ENCODE measurements at places on chromosomes 11 and 22.

GRCh38 chr22:36117053-36117554, 43.5 kb downstream of the APOL3 start:
- no peak for DNase-seq

GRCh38 chr11:114915871-114916805, 237.8 kb downstream of the NXPE2 start:
- DNase-seq = no peak

DNA sequence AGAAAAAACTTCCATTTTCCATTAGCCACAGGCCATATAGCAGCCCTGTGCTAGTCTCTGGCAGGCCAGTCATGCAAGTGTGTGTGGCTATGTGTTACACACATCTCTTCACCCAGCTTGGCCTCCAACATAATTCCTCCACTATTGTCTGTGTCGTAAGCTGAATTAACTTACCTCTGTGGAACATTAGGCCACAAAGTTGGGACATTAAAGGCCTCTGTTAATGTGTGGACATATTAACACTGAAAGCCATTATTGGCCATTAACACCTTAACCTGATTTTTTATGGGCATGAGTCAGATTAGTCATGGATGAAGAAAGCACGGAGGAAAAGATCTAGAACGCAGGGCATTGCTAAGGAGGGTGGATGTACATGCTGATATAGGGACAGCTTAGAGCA, 100.1 kb downstream of the DBX1 start:
- DNase-seq = no peak

GRCh38 chr11:74288161-74288560, 23.3 kb downstream of the P4HA3 start:
- no peak for DNase-seq

- no peak for DNase-seq
Measured at GRCh38 chr11:28730336-28730735, 622.1 kb downstream of the METTL15 start.

GRCh38 chr11:63534895-63535461, 1.6 kb upstream of the PLAAT4 start:
- no peak for DNase-seq

GRCh38 chr11:20126724-20127123, 33.6 kb downstream of the DBX1 start:
- no peak for DNase-seq

GRCh38 chr11:66267039-66267378, 1.4 kb upstream of the RAB1B start:
- no peak for DNase-seq

- DNase-seq = no peak
Measured at GRCh38 chr11:15890031-15890713, 466.2 kb downstream of the SOX6 start.

GRCh38 chr11:94732617-94733281, 35.4 kb upstream of the AMOTL1 start:
- DNase-seq = no peak

DNA sequence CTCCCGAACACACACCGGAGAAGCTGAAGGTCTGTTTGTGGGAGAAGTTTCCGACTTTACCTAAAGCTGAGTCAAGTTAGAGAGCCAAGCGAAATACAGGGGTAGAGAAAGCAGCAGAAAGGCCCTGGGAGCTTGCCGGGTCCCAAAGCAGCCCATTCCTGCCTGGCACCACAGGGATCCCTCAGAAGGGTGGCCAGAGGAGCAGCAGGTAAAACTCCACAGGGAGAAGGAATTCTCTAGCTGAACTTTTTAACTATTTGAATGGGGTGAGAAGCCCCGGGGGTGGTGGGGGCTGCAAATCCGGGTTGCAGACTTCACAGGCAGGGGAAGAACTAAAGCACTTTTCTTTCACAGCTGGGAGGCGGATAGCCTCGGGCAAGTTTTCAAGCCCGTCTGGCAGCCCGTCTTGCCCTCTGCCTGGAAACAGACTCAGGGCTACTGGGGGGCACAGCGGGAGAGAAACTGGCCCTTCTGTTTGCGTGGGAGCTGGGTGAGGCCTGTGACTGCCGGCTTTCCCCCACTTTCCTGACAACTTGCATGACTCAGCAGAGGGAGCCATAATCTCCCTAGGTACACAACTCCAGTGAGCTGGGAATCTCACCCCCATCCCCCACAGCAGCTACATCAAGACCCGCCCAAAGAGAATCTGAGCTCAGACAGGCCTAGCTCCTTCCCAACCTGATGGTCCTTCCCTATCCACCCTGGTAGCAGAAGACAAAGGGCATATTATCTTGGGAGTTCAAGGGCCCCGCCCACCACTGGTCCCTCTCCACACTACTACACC, 311.0 kb downstream of the SBF2 start:
- no peak for DNase-seq

- DNase-seq = no peak
Measured at GRCh38 chr11:123291201-123291869, 96.3 kb upstream of the CLMP start.

DNA sequence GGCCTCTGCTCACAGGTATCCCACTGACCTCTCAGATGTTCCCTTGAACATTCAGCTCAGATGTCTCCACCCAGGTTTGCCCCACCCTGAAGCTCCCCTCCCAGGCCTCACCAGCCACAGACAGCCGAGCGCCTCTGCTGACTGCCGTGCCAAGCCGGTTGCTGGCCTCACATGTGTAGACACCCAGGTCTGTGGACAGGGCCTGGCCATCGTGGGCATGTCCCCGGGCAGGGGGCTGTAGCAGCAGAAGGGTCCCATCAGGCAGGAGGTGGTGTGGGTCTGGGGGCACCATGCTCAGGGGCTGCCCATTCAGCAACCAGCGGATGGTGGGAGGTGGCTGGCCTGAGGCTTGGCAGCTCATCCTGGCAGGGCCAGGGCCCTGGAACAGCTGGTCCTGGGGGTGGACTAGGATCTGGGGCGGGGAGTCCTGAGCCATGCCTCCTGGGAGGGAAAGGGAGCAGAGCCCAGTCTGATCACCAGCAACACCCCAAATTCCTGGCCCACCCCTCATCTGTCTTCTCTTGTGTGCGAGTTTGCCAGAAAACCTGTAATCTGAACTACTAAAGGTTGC, 759 bp downstream of the ROBO4 start:
- no peak for DNase-seq

DNA sequence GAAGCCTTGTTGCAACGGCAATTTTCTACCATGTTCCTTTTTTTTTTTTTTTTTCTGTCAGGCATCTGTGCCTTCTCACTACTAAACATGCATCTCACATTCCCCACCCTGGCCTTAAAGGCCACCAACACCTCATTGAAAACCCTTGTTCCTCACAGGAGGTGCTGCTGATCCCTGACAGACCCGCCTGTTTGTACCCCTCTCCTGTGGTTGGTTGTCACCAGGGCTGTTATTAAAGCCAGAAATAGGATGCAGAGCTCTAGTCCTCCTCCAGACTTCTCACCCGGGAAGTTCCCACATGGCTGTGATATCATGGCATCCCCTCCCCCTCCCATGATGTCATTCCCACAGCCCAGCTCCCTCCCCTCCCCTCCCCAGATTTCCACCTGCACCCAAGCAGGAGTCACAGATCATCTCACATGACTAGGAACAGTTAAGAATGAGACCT, 302.8 kb upstream of the NCAM1 start:
- no peak for DNase-seq

DNA sequence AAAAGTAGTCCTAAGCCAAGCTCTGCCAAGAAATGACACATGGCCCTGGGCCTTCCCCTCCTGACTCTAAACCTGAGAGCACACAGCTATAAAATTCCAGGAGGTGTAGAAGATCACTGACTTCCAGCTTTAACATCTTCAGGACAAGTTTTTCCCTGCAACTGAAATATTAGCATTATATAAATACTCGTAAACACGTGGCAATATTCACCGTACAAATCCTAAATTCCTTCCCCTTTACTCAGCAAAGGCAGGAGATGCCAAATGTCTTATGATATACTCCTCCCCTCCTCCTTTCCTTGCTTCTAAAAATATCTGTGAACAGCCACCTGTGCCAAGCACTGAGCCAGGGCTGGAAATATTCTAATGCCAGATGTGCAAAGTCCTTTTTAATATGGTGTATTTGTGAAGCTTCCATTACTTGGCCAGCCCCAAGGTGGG, 194.0 kb downstream of the LARGE1 start:
- no peak for DNase-seq

GRCh38 chr11:19601235-19601634, 111.4 kb upstream of the NAV2 start:
- no peak for DNase-seq

GRCh38 chr22:44024288-44024921, at the start of gene PARVB:
Gene PARVB (plus strand): TSS chr22:44024302. CDS start chr22:44024340, 38 bp downstream.
- DNase-seq = no peak

- no peak for DNase-seq
Measured at GRCh38 chr11:295351-296170, 3.8 kb downstream of the IFITM5 start.

GRCh38 chr22:17832665-17833064, 58.4 kb upstream of the BID start:
- no peak for DNase-seq

DNA sequence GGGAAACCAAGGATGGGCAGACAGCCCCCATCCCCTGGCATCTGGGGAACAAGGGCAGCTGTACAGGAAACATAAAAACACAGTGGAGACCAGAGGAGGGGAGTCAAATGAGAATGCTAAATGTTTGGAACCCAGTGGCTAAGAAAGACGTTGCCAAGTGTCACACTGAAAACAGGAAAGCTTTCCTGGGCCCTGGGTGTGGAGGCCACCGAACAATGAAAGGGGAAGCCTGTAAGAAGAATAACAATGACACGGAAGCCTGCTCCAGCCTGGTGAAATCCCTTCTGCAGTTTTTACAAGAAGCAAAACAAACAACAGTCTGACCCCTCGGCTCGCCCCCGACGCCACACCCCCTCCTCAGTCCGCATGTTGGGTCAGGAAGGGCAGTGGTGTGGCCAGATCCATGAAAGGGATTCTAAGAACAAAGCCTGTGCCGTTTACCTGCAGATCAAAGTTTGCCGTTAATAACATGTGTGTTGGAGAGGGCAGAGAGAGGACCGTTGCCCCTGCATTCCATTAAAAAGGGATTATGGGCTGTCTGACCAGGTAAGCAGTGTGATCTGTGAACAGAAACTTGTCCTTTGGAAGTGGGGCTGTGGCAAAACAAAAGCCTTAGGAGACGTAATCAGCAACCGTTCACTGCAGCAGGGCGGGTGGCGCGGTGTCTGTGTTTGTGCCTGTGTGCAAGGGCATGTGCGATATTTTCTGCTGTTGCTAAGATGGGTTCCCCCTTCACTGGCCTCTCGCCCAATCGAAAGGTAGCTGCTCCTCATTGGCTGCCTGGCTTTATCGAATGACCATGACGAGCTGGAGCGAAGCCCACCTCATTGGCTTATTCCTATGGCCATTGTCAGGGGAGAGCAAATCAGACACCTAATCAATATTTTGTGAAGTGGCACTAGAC, 113.7 kb upstream of the BLID start:
- DNase-seq = no peak

DNA sequence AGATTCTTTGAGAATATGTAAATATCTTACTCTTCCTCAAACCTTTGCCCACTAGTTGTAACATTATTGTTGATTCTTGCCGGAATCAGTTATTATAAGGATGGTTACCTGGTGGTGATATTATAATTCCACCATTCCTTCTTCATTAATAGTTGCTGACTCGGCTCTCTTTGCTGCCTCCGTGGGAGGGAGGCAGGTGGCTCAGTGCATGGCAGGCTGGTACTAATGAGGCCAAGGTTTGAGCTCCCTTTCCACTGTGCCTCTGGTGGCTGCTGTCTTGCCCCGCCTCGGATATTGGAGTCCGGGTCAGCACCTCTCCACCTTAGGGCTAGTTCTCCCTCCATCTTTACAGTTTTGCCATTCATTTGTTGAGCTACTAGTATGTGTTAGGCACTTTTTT, 12.7 kb downstream of the CD6 start:
- DNase-seq = no peak

- no peak for DNase-seq
Measured at GRCh38 chr22:38700270-38700788, 414 bp downstream of the JOSD1 start.

DNA sequence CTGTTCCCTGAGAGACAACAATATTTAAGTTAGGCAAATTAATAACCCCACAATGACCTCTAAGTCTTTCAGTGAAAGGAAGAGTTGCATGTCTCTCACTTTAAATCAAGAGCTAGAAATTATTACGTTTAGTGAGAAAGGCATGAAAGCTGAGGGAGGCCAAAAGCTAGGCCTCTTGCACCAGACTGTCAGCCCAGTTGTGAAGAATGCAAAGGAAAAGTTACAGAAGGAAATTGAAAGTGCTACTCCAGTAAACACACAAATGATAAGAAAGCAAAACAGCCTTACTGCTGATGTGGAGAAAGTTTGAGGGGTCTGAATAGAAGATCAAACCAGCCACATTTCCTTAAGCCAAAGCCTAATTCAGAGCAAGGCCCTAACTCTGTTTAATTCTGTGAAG, 45.0 kb downstream of the BBOX1 start:
- DNase-seq = no peak

GRCh38 chr11:35292279-35292678, 127.1 kb downstream of the SLC1A2 start:
- DNase-seq = no peak

GRCh38 chr11:123799438-123799837, 6.7 kb downstream of the OR6M1 start:
- DNase-seq = no peak

DNA sequence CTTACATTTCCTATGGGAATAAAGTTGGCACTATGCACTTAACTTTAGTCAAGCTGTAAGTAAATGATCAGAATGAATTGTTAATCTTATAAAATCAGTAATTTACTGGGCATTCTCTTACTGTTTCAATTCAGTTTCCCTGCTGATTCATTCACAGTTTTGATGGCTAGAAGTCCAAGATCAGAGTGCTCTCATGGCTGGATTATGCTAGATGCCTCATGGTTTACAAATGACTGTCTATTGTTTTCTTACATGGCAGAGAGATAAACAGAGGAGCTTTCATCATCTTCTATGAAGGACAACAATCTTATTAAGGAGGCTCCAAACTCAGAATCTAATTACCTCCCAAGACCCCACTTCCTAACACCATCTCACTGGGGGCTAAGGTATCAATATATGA, 135.1 kb upstream of the CARD18 start:
- no peak for DNase-seq

DNA sequence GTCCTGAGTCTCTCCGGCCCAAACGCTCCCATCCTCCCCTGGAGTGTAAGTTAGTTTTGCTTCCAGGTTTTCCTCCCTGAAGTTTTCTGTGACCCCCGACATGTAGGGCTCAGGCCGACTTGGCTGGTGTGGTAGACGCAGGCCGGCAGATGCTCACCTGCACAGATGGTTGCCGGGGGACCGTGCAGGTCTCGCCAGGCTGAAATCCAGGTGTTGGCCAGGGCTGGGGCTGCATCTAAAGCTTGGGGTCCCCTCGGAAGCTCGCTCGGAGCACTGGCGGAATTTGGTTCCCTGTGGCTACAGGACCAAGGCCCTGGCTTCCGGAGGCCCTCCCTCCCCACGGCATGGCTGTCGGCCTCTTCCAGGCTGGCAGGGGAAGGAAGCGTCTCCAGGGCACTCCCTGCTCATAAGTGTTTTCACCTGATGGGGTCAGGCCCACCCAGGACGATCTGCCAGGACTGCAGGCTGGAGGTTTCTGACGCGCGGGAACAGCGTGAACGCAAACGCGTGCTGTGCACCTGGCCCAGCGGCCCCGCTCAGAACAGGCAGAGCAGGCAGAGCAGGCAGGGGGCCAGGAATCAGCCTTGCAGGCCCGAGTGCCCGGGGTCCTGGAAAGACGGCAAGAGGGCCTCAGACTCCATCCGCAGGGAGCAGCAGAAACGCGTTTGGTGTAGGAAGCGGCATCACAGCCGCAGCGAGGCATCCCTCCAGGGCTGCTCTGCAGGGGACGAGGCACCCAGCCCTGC, 258.2 kb downstream of the BRD1 start:
- no peak for DNase-seq
